ENCODE measurements at places on chromosomes 1 and 21.

DNA sequence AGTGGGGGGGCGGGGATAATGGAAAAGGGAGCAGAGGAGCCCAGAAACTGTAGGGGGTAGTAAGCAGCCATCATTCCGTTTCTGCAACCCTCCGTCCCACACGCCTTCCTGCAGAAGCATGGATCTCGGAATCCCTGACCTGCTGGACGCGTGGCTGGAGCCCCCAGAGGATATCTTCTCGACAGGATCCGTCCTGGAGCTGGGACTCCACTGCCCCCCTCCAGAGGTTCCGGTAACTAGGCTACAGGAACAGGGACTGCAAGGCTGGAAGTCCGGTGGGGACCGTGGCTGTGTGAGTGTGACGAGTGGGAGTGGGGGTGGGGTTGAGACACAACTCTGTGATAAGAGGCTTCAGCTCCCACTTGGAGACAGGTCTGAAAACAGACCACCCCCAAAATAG is 706 bp downstream of the CREB3L4 start:
- DNase-seq = no peak

- no peak for DNase-seq
These were observed 14.4 kb upstream of the OR2T10 start for GRCh38 chr1:248611883-248612414.

- no peak for DNase-seq
These were observed 160.2 kb upstream of the COA6 start for GRCh38 chr1:234212764-234213657.

- DNase-seq = no peak
These were observed 6.0 kb upstream of the UBL4B start for GRCh38 chr1:110106013-110106941.

GRCh38 chr1:238914346-238914745 is 472.0 kb upstream of the CHRM3 start:
- DNase-seq = no peak

GRCh38 chr1:101451888-101452287 is 215.1 kb downstream of the S1PR1 start:
- DNase-seq = no peak

GRCh38 chr1:37722181-37723071 is 30.1 kb downstream of the CDCA8 start:
- no peak for DNase-seq

- no peak for DNase-seq
These were observed 361 bp upstream of the LMX1A start for GRCh38 chr1:165356876-165357275.

GRCh38 chr1:110636149-110636935 is 30.2 kb upstream of the KCNA2 start:
- no peak for DNase-seq

DNA sequence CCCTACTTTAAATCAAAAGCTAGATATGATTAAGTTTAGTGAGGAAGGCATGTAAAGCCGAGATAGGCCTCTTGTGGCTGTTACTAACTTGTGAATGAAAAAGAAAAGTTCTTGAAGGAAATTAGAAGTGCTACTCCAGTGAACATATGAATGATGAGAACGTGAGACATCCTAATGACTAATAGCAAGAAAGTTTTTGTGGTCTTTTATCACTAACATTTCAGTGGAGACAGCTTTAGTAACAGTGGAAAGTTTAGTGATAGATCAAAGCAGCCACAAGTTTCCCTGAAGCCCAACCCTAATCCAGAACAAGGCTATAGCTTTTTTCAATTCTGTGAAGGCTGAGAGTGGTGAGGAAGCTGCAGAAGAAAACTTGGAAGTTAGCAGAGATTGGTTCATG is 73.6 kb upstream of the LRRC8B start:
- DNase-seq = no peak
